NK-92 treated with Interleukin-12 subunit alpha and Interleukin-12 subunit beta, amount 100 ng/mL, for 24 hours (cell line): ENCODE measurements at places on chromosomes 6 and 20.

- no peak for DNase-seq
Observed at GRCh38 chr6:9437836-9438235, 977.0 kb downstream of the TFAP2A start.

GRCh38 chr6:149380523-149380922 is 19.5 kb upstream of the SUMO4 start:
- no peak for DNase-seq

DNA sequence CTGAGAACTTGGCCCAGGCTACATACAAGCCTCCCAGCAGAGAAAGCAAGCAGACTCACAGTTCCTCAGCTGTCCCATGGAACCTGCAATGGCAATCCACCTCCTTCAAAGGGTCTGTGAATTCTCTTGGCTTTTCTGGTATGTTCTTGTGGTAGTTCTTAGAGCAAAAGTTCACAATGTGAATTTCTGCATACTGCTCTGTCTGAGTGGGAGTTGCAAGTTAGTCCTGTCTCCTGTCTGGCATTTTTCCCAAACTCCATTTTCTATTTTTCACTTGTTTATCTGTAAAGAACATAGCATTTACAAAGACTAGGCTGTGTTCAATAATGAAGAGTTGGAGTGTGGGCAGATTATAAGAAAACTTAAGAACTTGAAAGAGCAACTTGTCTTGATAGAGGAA is 269.9 kb downstream of the BCKDHB start:
- no peak for DNase-seq

GRCh38 chr6:50305660-50306059 is 255.9 kb upstream of the DEFB112 start:
- no peak for DNase-seq

DNA sequence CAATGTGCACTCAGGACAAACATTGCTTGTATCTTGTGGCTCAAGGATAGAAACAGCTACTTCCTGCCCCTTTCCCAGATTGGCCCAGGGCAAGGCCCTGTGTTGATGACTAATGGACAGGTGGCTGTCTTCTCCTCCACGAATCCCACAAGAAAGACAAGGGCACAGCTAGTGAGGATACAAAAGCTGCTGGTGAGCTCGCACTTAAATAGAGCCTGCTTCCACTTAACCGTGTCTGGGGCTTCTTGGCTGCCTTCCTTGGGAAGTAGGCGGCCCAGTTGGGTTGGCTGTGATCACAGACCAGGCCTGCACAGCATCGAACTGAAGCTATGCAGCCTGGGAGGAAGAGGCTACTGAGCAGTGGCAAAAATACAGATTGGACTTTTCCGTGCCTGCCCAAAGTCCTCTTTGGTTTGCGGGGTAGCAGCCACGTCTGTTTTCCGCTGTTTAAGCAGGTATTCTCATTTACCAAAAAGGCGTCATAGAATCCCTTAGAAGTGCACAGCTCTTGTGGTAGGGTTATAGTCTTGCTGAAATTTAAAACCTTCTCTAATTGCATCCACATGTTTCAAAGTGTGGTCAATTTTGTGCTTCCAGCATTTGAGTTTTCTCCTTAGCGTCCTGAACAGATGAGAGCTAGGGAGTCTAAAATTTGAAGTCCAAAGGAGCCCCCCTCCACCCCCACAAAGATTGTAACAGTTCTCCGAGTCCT is 23.0 kb upstream of the NAA20 start:
- no peak for DNase-seq

- DNase-seq: no peak
Observed at GRCh38 chr6:150813993-150814359, 51.5 kb upstream of the MTHFD1L start.

DNA sequence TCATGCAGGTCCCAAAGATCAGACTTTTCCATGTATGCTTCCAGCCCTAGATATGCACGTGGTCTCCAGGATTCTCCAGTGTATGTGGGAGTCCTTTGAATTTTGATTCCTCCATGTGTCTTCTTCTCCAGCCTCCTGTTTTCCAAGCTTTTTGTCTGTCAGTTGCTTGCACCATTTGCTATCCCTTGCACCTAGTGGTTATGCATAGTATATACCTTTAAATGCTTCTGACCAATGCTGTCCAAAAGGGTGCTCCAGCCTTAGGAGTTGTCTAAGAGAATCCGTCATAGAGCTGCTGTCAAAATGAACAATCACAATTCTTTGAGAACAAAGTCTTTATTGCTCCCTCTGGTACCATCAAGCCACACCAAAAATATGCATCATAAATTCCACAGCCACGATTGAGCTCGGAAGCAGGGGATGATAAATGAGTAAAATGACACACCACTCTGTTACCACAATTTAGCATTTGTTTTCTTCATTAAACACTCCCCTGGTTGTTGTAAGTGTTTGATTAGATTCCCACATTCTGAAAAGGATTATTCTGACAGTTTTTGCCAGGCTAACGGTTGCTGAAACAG is 706.2 kb upstream of the GJE1 start:
- no peak for DNase-seq

DNA sequence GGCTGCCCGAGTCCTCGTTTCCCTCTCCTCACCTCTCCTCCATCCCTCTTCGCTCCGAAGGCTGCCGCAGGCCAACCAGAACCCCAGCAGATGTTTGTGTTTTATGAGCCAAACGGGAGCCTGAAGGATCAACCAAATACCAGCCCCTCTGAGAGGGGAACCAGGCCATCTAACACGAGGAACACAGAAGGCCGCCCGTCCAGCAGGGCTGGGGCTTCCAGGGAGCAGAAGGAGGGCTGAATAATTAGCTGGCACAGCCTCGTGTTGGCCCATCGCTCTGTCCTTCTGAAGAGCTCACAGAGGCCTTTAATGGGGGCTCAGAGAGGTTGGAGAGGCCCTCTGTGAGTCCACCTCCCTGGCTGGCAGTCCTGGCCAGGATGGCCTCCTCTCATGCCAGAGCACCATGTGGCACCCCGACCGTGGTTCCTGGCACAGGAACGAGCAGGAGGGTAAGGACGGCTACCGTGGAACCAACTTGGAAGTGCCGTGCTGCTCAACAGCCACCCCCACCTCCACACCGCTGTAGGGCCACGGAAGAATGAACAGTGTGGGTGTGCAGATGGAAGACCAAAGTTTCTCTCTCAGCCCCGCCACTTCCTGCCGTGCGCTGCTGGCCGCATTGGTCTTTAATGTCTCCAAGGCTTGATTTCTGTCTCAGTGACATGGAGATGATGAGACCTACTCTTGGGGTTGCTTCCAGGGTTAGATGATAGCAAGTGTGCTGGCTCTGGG is 155.2 kb downstream of the SCML4 start:
- no peak for DNase-seq

- DNase-seq: no peak
Observed at GRCh38 chr6:55069132-55069781, 105.1 kb upstream of the HCRTR2 start.

- peak; percentile 30 for DNase-seq
Observed at GRCh38 chr6:106097411-106098231, 11.5 kb downstream of the PRDM1 start.

- no peak for DNase-seq
Observed at GRCh38 chr6:66245231-66245630, 538.2 kb upstream of the EYS start.

DNA sequence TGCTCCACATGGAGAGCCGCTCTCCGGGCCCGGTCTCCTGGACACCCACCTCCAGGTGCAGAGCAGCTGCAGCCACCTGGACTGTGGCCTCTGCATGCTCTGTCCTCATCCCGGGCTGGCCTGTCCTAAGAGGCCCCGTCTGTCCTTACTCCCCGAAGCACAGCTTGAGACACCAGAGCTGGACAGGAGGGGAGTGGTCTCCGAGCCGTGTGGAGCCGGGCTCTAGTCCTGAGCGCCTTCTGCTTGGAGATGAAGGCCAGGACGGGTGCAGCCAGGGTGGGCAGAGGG is 6.7 kb upstream of the NTSR1 start:
- no peak for DNase-seq

DNA sequence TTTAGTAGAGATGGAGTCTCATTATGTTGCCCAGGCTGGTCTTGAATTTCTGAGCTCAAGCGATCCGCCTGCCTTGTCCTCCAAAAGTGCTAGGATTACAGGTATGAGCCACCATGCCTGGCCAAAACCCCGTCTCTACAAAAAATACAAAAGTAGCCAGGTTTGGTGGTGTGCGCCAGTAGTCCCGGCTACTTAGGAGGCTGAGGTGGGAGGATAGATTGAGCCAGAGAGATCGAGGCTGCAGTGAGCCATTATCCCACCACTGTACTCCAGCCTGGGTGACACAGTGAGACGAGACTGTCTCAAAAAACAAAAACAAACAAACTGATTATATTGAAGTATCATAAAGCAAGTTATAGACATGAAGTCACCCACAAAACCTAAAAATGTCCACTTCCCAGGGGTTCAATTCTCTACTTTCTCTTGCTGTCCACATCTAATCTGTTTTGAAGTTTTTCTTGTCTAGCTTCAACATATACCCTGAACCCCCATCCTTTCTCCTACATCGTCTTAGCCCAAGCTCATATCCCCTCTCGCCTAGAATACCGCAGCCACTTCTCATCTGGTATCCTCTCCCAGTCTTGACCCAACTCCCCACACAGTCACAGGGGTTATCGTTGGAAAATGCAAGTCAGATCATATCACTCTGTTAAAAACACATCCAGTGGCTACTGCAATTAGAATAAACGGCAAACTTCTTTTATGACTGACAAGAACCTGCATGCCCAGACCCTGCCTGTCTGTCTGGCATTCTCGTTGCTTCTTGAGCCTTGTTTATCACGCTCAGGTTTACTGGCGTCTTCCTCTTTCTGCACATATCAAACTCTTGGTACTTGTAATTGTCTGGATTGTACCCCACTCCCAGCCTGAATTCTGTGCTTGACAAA is 20.1 kb upstream of the NCOA3 start:
- DNase-seq: no peak

DNA sequence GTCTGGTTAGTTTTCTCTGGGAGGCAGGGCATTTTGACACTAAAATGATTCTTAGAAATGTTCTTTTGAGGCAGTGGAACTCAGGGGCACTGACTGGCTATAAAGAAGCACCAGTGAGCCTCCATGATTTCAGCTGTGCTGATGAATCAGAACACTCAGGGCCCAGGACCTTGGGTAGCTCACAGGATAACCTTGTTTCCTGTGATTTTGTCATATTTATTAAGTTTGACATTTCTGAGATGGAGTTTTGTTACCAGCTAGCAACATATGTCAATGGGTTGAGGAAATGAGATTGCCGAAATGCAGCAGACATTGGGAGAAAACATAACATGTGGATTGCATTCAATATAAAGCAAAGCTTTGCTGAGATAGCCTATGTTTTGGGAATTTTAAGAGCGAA is 802.4 kb downstream of the EYS start:
- no peak for DNase-seq

- peak; percentile 28 for DNase-seq
Observed at GRCh38 chr6:85669735-85670194, 27.1 kb upstream of the SYNCRIP start.

GRCh38 chr6:167208819-167209576 is 51.2 kb upstream of the GPR31 start:
- no peak for DNase-seq

- no peak for DNase-seq
Observed at GRCh38 chr20:48856130-48856529, 28.3 kb upstream of the PREX1 start.

- DNase-seq: no peak
Observed at GRCh38 chr20:62838128-62838891, 21.5 kb downstream of the COL9A3 start.

GRCh38 chr6:23828861-23829260 is 297.2 kb upstream of the NRSN1 start:
- no peak for DNase-seq

GRCh38 chr6:3349388-3350251 is 90.9 kb downstream of the PSMG4 start:
- DNase-seq: no peak

DNA sequence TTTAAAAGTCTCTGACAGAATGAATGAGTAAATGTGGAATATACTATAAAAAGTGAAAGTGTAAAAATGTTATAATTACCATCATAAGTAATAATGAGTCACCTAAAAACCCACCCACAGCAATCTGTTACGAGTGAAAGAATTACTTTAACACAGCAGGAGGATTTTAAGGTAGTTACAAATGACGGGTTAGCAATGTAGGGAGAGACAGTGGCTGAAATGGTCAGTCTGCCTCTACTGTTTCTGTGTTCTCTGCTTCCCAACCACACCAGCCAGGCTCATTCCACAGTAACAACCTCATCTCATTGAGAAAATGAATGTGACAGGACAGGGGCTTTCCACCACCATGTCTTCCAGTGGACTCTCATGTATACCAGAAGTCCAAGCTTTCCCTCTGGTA is 124.4 kb upstream of the KCNK16 start:
- DNase-seq: no peak

DNA sequence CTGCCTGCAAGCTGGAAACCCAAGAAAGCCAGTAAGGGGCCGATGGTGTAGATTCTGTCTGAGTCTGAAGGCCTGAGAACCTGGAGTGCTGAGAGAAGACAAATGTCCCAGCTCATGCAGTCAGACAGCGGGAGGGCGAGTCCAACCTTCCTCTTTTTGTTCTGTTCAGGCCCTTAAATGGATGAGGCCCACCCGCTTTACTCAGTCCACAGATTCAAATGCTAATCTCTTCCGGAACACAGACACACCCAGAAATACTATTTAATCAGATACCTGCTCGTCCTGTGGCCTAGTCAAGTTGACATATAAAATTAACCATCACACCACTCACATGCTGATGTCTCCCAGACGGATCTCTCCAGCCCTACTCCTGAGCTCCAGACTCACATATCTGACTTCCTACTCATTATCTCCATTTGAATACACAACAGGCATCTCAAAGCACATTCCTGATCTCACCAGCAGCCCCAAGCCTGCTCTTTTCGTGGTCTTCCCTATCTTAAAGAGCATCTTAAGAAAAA is 26.7 kb upstream of the SRC start:
- no peak for DNase-seq

DNA sequence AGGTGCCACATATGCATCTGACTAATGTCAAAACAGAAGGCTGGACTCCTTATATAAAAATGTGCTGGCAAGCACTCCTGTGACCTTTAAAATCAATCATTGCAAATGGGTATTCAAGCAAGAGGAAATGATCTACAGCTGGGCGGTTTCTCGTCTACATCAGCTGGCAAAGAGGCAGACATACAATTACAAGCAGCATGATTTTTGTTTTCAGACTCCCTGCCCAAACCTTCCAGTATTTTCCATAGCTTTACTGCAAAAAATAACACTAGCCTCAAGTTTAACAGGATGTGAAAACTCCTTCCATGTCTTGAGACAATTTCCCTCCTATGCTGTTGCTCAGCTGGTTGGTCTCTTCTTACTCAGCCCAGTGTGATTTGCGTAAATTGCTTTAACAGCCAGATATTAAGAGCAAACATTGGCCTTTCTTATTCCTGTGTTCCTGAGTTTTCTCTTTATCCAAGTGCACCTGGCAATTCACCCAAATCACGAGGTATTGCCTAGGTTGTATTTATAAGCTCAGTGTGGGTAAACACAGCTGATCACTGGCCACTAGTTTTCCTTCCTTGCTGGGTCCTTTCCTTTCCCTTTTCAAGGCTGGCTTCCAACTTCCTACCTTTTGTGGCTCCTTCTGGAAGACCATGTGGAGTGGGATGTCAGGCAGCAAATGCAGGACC is 130.4 kb downstream of the MOXD1 start:
- no peak for DNase-seq

DNA sequence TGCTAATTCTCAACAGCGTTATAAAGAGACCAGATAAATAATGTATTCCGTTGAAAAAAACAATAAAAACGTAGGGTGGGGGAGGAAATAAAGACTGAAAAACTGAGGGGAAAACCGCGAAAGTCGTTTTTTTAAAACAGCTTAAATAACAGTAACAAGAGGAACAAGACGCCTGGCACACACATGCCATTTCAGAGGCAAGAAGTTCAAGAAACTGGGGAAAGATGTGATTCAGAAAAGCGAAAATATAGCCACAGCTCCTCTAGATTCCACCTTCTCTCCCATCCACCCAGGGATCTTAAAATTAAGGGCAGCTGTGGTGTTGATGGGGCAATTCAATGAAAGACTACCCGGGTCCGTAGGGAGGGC is 1.3 kb downstream of the EPB41L2 start:
- no peak for DNase-seq
